ENCODE measurements at places on chromosomes 6 and 20.

- peak; percentile 59 for DNase-seq
These were observed 59.3 kb upstream of the MYL9 start for GRCh38 chr20:36482044-36482473.

DNA sequence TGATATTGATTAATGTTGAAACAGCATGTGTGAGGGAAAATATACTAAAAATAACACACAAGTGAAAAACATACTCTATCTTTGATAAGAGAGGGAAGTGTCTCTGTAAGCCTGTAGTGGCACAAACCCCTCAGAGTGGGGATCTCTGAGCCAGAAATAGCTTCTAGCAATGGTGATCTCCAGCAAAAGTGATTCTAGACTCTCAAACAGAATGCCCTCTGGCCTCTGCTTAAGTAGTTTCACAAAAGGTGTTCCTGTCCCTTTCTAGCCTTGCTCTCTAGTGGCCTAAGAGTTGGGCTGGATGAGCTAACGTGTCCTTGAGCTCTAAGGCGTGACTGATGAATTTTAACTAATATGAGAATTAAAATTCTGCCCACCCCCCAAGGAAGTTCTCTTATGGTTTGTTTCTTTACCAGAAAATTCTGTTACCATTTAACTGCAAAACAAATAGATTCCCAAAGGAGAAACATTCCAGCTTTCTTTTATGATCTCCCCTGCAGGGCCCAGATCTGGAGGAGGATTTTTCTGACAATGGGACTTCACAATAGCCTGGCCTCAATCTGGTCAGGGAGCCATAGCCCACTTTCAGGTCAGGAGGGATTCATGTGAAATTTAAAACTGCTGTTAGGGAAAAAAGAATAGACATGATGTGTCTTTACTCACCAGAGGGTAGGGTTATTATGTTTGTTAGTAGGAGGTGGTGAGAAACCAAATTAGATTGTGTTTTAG is 182.5 kb upstream of the LAMP5 start:
- peak; percentile 97 for DNase-seq

DNA sequence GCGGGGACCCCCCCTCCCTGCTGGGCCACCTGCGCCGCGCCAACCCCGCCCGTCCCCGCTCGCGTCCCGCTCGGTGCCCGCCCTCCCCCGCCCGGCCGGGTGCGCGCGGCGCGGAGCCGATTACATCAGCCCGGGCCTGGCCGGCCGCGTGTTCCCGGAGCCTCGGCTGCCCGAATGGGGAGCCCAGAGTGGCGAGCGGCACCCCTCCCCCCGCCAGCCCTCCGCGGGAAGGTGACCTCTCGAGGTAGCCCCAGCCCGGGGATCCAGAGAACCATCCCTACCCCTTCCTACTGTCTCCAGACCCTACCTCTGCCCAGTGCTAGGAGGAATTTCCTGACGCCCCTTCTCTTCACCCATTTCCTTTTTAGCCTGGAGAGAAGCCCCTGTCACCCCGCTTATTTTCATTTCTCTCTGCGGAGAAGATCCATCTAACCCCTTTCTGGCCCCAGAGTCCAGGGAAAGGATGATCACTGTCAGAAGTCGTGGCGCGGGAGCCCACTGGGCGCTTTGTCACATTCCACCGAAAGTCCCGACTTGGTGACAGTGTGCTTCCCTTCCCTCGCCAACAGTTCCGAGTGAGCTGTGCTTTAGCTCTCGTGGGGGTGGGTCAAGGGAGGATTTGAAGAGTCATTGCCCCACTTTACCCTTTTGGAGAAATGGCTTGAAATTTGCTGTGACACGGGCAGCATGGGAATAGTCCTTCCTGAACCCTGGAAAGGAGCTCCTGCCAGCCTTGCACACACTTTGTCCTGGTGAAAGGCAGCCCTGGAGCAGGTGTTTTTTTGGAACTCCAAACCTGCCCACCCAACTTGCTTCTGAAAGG is 2.1 kb downstream of the VEGFA start:
- peak; percentile 78 for DNase-seq

GRCh38 chr6:34630040-34630439 is 66.5 kb downstream of the ILRUN start:
- DNase-seq, result no peak
